Fibroblast of skin of right quadriceps (primary cell): ENCODE measurements at places on chromosomes 7 and 10.

DNA sequence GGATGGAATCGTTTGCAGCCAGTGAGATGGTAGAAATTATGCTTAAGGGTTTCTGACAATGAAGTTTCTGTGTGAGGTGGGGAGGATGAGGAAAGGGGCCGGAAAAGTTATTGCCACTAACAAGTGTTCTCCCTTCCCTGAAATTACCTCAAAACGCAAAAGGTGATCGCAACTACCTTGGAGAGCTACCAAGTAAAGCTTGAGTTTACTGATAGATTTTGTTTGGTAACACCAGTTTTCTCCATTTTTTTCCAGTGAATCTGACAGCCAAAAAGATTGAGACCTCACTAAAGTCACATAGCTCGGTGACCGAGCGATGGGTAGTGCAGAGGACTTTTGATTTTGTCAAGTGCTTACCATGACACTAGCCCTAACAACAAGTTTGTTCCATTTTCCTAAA is 1.6 kb downstream of the SUV39H2 start:
- DNase-seq = no peak

DNA sequence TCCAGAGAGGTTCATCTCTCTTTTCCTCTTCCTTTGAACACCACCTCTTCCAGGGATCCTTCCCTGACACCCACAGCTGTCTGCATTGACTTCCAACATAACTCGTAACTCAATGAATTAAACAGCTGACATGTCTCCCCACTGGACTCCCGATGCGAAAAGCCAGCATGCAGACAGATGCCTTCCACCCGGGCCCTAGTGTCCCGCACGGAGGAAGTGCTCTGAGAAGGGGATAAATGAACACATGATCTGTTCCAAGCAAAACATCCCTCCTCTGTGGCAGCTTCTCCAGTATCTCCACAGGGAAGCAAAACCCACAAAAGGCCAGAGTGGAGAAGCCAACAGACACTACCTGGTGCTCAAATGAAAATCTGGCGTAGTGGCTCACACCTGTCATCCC is 28.3 kb downstream of the OGDHL start:
- no peak for DNase-seq

DNA sequence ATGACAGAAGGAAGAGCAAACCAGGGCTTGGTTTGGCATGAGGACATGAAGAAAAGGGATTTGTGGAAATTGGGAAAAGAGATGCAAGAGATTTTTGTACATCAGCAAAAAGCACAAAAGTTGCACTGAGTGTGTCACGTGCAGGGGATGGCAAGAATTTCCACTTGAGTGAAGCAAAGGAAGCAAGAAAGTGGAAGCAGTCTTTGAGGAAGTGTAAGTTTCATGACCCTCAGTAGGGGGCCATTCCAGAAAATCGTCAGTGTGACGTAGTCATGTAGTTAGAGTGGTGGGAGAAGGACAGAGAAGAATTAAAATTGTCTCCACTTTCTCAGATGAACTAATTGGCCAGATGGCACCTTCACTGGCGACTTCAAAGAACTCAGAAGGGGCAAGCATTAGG is 123.3 kb upstream of the FZD1 start:
- DNase-seq = no peak

GRCh38 chr7:151094675-151095074 is 8.4 kb downstream of the AGAP3 start:
- no peak for DNase-seq

DNA sequence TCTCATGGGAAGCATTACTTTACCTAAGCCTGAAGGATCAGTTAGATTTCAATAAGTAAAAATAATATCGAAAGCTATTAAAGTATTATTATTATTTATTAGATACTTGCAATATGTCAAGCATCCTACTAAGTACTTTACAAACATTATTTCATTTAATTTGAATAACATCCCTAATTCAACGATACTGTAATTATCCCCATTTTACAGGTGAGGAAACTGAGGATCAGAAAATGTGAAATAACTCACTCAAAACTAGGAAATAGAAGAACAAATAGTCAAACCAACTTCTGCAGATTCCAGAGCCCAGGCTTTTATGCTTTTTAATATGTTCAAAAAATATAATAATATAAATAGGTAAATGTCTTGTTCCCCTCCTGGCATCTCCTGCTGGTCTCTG is 10.3 kb upstream of the PDCD4 start:
- DNase-seq = no peak

DNA sequence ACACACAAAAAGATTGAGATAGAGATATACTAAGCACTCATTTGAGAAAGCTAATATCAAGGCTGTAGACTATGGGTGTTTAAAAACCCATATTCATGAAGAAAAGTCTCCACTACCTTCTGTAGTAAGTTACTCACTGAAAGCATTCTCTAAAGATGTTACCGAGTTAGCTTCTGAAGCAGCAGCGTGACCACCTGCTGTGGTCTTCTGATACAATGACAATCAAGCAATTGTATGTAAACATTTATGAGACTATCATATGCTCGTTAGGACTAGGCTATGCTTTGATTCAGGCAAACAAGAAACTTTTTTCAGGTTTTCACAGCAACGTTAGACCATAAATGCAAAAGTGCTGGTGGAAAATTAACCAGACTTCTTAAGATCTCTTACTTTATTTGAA is 11.2 kb downstream of the RHOBTB1 start:
- DNase-seq = no peak

DNA sequence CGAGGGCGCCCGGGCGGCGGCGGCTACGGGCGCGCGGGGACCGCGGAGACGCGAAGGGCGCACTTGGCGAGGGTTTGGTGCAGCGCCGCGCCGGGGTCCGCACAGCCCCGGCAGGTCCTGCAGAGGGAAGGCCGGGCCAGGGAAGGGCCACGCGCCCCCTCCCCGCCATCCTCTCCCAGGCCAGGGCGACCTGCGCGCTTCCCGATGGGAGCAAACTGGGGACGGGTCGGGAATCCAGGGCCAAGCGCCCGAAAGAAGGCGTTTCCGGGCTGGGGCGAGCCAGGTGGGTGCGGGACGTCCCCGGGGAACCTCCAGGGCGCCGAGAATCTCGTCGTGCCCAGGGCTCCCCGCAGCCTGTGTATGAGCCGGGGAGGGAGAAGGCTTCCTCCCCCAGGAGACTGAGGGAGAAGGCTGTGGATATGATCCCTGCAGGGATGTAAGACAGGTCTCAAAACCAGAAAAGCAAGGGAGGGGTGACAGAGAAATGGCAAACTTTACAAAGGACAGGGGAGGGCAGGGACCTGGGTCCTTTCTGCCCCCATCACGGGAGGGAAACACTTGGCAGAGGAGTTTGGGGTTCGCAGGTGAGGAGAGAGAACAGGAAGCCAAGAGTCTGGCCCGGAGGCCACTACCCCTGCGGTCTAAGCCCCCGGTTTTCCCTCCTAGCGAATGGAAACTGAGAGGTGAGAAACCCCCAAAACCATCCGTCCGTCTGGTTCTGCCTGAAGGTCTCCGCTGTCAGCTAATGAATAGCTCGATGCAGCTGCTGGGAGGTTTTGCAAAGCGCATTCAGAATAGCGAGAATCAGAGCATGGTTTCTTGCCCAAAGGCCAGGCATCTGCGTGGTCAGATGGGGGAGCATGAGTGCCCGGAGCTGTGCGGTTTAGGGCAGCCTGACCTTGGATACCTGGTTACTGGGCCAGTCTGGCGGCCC is 674 bp downstream of the AMZ1 start:
- no peak for DNase-seq

- no peak for DNase-seq
These were observed 39.5 kb downstream of the KLF6 start for GRCh38 chr10:3745521-3745920.

DNA sequence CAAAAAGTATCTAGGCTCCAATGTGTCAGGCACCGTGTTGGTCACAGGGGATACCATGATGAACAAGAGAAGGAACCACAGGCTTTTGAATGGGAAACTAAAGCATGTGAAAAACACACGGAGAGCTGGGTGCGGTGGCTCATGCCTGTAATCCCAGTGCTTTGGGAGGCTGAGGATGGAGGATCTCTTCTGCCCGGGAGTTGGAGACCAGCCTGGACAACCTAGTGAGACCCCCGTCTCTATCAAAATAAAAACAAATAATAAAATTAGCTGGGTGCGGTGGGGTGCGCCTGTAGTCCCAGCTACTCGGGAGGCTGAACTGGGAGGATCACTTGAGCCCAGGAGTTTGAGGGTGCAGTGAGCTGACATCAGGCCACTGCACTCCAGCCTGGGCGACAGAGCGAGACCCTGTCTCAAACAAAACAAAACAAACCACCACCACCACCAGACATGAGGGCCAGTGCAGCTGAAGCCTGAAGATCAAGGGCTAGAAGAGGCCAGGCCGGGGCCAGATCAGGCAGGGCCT is 611 bp upstream of the COPS6 start:
- no peak for DNase-seq

GRCh38 chr10:44978570-44979280 is at the start of gene DEPP1:
DEPP1 (minus strand) TSS chr10:44978809; CDS start chr10:44978030, 779 bp downstream.
- peak; percentile 93 for DNase-seq

DNA sequence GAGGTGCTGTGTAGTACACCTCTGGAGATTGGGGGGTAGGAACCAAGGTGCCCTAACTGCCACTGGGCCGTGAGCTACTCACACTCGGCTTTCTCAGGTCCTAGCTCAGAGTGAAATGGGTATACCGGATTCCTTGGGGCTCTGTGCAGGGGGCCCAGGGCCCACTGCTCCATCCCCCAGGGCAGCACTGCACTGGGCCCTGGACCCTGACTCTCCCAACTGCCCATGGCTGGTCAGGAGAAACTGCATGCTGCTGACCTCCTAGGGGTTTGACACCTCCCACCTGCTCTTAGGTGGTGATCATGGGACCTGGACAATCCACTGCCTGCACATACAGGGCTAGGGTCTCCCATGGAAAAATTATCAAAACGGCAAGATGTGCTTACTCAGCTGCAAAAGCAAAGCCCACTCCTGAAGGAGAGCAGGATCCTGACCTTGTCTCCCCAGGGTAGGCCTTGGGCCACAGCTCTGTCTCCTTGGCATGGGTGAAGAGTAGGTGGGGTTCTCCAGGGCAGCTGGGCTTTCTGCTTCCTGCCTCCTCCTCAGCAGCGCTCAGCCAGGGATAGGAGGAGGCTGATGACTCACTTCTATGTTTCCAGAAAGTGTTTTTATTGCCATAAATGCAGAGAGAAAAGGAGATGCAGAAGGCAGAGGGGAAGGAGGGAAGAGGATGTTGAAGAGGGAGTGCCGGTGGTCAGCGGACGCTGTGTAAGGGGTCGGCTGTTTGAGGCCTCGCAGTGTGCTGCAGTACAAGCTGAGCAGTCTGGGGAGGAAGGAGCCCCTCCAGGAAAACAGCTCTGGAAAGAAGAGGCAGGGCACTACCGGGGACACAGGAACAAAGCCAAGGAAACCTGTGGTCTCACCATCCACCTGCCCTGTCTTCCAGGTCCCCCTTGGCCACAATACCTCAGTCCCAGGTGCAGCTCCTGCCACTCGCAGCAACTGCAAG is 107.8 kb downstream of the ARHGAP22 start:
- DNase-seq = peak; percentile 65

DNA sequence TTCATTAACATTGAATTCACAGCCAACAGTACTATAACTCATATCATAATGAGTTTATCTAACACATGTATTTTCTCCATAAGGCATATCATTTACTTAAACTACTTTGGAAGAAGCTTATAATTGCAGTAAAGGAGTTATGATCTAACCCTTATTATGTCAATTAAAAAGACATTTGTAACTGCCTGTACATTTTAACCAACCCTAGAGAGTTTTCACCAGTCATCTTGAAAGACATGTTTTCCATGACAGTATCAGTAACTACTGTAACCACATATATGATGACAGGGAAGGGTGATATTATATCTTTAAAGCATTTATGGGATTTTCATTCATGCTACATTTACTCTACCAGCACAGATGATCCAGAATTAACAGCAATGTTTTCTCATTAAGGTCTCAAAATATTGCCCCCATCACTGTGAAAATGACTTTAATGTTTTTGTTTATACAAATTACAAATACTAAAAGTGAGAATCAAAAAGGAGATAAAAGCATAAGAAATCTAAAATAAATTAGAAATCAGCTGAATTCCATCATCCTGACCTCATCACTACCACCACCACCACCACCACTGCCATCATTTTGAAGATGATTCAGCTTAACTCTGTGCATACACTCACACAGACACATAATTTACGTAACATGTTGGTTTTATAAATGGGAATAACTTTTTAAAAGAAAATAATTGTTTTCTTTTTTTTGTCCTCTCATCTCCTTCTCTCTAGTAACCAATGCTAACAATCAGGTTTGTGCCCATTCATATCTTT is 53.6 kb downstream of the MKLN1 start:
- DNase-seq = peak; percentile 66

GRCh38 chr10:52688899-52689298 is 83.7 kb downstream of the MBL2 start:
- DNase-seq = no peak

- DNase-seq = no peak
These were observed 698.9 kb downstream of the INHBA start for GRCh38 chr7:41003977-41004376.

DNA sequence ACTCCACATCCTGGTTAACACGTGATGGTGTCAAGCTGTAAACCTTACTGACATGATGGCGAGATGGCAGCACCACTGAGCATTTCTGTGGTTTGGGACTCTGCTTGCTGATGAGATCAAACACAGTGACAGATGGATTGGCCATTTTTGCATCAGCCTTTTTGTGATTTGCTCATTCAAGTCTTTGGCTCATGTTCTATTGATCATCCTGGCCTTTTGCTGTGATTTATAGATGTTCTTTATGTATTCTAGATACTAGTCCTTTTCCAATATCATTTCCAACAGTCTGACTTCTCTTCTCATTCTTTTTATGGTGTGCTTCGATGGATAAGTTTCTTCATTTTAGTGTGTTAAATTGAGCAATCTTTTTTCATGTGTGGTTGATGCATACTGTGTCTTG is 24.7 kb upstream of the DIP2C start:
- DNase-seq = no peak

DNA sequence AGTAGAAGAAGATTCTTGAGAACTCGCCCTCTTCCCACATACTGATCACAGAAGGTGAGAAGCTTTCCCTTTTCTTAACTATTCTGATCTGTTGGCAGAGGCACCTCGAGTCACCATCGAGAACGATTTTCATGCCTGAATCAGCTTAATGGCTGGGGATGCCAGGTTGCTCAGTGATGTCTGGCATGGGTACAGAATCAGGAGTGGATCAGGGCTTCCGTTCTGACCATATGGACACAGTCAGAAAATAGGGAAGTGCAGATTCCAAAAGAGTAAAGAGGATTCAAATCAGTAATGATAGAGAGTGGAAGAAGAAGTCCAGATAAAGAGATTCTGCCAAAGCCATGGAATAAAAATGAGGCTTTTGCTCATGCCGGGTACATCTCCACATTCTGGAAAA is 52.0 kb upstream of the GRB10 start:
- DNase-seq = no peak

DNA sequence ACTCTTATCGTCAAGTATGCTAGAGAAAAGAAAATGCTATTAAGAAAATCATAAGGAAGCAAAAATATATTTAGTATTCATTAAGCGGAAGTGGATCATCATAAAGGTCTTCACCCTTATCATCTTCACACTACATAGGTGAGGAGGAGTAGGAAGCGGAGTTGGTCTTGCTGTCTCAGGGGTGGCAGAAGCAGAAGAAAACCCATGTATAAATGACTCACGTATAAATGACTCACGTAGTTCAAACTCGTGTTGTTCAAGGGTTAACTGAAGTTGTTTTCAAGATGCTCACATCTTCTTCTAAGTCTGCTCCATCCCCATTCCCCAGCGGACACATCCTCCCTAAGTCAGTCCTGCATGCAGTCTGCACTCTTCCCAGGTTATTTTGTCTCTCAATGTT is 72.4 kb downstream of the SFMBT2 start:
- DNase-seq = no peak

GRCh38 chr7:122307228-122307621 is 2.7 kb upstream of the FEZF1 start:
- DNase-seq = no peak

- no peak for DNase-seq
These were observed 362.5 kb upstream of the PCDH15 start for GRCh38 chr10:55163388-55163979.
